ENCODE measurements at places on chromosomes 4 and X. TPM values are rescaled to one million over a fixed set of nuclear protein-coding genes. Genes with fewer than 3 reads are reported as not detected.

The SRPK3 gene
- polyA plus RNA-seq = 0.58 TPM

The ZCCHC12 gene
- not detected for polyA plus RNA-seq

The AMOT gene
- 5.5 TPM for polyA plus RNA-seq

The ARL9 gene
- polyA plus RNA-seq = 0.26 TPM

The CSAG1 gene
- polyA plus RNA-seq = not detected

The MND1 gene
- polyA plus RNA-seq = 1.5 TPM

The CCDC160 gene
- polyA plus RNA-seq = 7.0 TPM

The FHDC1 gene
- polyA plus RNA-seq = 1.5 TPM

The RIPPLY1 gene
- polyA plus RNA-seq = 6.9 TPM

The CHIC2 gene
- polyA plus RNA-seq = 13.5 TPM

The ERCC6L gene
- polyA plus RNA-seq = not detected

The GASK1B gene
- polyA plus RNA-seq = 6.5 TPM

The CYBB gene
- polyA plus RNA-seq = 3.5 TPM

The DKK2 gene
- polyA plus RNA-seq = 0.19 TPM

The ZNF732 gene
- polyA plus RNA-seq = not detected

The TLR6 gene
- 0.62 TPM for polyA plus RNA-seq

The RAB9A gene
- 31.1 TPM for polyA plus RNA-seq

The CXCL11 gene
- polyA plus RNA-seq = not detected

The ACSL1 gene
- 322 TPM for polyA plus RNA-seq

The PNPLA4 gene
- polyA plus RNA-seq = 45.3 TPM

The XAGE2 gene
- not detected for polyA plus RNA-seq

The PAGE1 gene
- polyA plus RNA-seq = not detected

The EXOC1L gene
- not detected for polyA plus RNA-seq

The CCNI gene
- 172 TPM for polyA plus RNA-seq

The NUDT10 gene
- 7.0 TPM for polyA plus RNA-seq

The SH3BGRL gene
- 114 TPM for polyA plus RNA-seq

The CT45A10 gene
- polyA plus RNA-seq = not detected

The TGIF2LX gene
- polyA plus RNA-seq = not detected

The FANCB gene
- polyA plus RNA-seq = not detected

The ESX1 gene
- not detected for polyA plus RNA-seq

The CDKL2 gene
- 3.2 TPM for polyA plus RNA-seq

The ZNF141 gene
- polyA plus RNA-seq = 5.9 TPM

The PRRG3 gene
- polyA plus RNA-seq = 0.24 TPM

The HHIP gene
- 2.5 TPM for polyA plus RNA-seq

The PHEX gene
- polyA plus RNA-seq = 0.19 TPM

The AGTR2 gene
- polyA plus RNA-seq = not detected

The TSPAN6 gene
- polyA plus RNA-seq = 60.1 TPM

The RAB39B gene
- 1.8 TPM for polyA plus RNA-seq

The PPAT gene
- polyA plus RNA-seq = 3.6 TPM

The ANK2 gene
- 125 TPM for polyA plus RNA-seq

The DMP1 gene
- not detected for polyA plus RNA-seq

The FHIP1A gene
- 0.80 TPM for polyA plus RNA-seq

The INPP4B gene
- 2.6 TPM for polyA plus RNA-seq

The MAGED4 gene
- polyA plus RNA-seq = 3.9 TPM

The GAGE12F gene
- not detected for polyA plus RNA-seq

The SCRG1 gene
- polyA plus RNA-seq = 0.11 TPM

The HELT gene
- polyA plus RNA-seq = 0.37 TPM

The C4orf50 gene
- polyA plus RNA-seq = not detected

The F8A2 gene
- polyA plus RNA-seq = not detected

The MAGEB1 gene
- polyA plus RNA-seq = not detected

The SHOX gene
- polyA plus RNA-seq = not detected

Measured in kidney (tissue), 22 donors.